Retinal pigment epithelial cell (primary cell): ENCODE measurements at places on chromosomes 13 and 19.

DNA sequence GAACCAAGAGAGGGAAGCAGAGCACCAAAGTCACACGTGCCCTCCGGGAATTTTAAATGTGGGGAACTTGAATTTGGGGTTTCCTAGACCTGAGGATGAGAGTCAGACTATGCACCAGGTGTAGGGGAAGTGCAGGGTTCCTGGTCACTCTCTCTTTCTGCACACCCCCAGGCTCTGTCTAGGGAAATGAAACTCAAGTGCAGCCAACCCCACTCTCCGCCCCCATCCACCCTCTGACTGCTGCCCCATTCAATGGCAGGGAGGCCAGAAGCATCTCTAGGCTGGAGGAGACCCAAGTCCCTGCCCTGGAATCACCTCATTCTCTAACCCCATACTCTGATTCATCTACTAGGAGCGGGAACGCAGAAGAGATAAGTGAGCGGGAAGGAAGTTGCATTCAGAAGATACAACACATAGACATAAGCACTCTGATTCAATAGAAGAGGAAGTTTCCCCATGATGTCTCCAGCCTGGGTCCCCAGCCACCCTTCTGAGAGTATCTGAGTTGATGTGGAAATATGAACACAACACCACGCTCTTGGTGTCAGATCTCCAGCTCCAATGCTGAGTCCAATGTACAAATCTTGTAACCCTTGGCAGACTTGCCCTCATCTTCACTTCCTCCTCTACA is 4.7 kb upstream of the SIGLEC14 start:
- DNase-seq = no peak

- DNase-seq = no peak
These were observed 20.6 kb downstream of the LRRC4B start for GRCh38 chr19:50547385-50548190.

DNA sequence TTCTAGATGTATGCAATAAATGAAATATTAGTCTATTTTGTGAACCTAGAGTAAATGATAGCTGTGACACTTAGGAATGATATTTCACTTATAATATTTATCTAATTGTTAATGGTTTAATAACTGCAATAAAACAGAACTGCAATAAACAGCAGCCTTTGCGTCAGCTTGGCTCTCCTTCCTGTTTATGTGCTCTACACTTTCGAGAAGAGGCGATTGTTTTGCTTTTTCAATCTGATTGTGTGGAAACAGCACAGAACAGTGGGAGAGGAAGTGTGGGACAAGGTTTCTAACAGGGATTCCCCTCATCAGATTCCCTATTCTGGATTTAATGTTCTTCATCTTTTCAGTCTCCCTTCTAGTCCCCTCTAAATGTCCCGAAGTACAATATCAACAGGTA is 17.3 kb upstream of the TRPC4 start:
- DNase-seq = no peak

- DNase-seq = no peak
These were observed 72.8 kb downstream of the DPF1 start for GRCh38 chr19:38151242-38151641.

GRCh38 chr19:15623711-15624318 is 8.8 kb downstream of the CYP4F8 start:
- no peak for DNase-seq

DNA sequence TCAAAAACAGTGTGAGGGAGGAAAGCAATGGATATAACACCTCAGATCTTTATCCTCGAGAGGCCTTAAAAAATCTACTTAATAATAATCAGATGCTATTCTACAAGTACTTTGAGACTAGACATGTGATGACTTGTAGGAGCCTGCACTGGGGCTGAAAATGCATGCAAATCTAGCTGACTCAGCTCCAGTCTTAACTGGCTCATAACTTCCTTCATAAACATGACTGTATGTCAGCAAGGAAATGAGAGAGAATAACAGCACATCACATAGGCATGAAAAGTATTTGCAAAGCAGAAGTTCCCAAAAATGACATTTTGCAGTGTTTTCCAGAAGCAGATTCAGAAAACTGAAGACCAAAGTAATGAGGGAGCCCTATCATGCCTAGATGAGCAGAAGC is 38.1 kb downstream of the PSG5 start:
- DNase-seq = peak; percentile 89

- no peak for DNase-seq
These were observed 57.2 kb upstream of the C1QTNF9 start for GRCh38 chr13:24252136-24252535.

- DNase-seq = no peak
These were observed 329.8 kb upstream of the MIR17HG start for GRCh38 chr13:91017669-91018053.

DNA sequence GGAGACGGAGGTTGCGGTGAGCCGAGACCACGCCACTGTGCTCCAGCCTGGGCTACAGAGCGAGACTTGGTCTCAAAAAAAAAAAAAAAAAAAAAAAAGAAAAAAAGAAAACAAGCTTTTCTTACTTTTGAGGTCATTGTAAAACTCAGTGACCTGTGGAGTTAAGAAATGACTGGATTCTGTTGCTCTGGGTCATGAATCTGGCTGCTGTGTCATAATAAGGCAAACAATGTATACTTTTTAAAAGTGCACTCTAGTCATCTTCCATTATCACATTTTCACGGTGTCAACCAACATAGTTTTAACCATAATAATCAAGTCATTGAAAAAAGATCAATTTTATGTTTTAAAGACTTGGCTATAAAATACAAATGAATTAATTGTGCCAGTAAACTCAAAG is 1186.6 kb downstream of the DIAPH3 start:
- no peak for DNase-seq

DNA sequence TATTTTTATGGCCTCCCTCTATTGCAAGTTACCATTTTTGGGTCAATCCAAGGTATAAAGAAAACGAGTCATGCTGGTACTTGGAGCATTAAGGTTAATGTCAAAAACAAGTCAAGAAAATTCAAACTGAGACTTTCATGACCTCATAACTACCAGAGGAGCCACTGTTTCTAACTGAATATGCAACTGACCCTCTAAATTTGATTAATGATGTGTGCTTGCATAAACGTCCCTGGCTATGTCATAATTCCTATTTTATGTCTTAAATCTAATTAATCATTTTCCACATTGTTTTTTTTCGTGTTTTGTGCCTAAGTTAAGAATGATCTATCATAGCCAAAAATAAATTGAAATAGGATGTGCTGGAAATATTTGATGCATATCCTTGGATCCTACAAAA is 396.7 kb upstream of the GPC6 start:
- no peak for DNase-seq

DNA sequence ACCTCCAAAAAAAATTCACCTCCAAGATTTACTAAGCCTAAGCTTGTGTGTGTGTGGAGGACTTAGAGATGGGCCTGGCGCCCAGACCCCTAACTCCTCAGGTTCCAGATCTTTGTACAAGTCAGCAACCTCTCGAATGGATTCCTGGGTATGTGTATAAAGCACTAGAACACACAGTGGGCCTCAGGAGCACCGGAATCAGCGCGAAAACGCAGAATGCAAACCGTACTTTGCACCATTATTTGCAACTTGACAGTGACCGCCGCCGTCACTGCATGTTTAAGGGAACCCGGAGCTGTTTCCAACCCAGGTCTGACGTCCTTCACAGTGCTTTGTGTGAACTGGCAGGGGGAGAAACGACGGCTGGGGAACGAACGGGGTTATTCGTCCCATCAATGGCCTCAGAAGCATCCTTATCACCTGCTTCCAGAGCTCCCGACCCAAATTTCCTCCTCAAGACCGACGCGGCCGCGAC is 688 bp downstream of the ZNF606 start:
- DNase-seq = no peak

DNA sequence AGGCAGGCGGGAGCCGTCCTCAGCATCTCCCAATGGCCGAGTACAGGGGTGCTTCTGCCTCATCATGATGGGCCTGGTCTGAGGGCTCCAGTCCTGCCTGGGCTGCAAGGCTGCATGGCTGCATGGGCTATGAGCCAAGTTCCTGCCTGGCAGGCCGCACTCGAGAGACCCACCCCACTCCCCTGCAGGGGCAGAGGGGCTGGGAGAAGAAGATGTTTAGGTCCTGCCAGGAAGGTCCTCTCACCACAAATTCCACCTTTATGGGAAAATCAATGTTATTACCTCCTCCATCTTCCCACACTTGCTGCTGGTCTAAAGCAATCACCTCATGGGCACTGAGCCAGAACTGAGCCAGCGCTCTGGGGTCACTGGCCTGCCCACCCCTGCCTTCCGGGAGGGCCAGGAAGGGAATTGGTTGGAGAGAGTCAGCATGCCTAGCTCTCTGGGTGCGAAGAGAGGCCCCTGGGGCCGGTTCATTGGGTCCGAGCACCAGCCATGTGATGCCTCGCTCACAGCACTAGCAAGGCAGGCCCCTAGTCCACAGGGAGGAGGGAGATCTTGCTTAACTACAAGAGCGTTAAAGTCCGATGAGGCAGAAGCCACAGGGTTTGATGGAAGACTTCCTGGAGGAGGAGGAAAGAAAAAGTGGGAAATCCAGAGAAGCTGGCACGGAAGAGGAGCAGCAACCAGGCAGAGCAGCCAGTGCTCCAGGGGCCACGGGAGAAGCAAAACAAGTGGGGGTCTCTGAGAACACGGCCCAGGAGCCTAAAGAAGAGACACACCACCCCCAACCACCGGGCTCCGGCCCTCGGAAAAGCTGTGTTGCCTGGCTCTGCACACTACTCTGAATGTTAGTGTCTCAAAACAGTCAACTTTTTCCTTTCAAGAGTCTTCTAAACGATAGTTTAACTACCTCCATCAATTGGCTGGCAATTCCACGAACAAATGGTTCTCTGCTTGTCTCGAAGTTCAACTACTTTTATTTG is 63.1 kb downstream of the CEBPG start:
- DNase-seq = no peak

- DNase-seq = peak; percentile 8
These were observed 8.9 kb downstream of the IGFL3 start for GRCh38 chr19:46115396-46116106.

- no peak for DNase-seq
These were observed 8.1 kb upstream of the SEMA6B start for GRCh38 chr19:4567584-4568071.

DNA sequence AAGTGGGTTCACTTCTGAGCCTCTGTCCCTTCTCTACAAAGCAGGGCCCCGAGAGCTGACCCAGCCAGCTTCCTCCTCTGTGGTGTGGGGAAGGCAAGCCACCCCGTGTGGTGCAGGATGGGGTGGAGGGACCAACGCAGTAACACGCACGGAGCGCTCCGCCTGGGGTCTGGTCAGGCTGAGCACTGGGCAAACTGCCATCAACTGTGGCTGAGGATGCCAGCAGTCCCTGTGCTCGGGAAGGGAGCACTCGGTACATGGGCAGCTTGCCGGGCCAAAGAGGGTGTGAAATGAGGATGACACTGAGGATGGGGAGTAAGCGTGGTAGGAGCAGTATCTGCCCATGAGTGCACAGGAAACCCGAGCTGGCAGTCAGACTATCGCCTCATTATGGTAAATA is 7.6 kb upstream of the GMIP start:
- no peak for DNase-seq

GRCh38 chr13:24911133-24911908 is 147.4 kb downstream of the RNF17 start:
- no peak for DNase-seq

DNA sequence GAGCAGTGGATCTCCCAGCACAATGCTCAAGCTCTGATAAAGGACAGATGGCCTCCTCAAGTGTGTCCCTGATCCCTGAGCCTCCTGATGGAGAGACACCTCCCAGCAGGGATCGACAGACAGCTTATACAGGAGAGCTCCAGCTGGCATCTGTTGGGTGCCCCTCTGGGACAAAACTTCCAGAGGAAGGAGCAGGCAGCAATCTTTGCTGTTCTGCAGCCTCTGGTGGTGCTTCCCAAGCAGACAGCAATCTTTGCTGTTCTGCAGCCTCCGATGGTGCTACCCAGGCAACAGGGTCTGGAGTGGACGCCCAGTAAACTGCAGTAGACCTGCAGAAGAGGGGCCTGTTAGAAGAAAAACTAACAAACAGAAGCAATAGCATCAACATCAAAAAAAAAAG is 349.3 kb upstream of the SPRY2 start:
- no peak for DNase-seq

DNA sequence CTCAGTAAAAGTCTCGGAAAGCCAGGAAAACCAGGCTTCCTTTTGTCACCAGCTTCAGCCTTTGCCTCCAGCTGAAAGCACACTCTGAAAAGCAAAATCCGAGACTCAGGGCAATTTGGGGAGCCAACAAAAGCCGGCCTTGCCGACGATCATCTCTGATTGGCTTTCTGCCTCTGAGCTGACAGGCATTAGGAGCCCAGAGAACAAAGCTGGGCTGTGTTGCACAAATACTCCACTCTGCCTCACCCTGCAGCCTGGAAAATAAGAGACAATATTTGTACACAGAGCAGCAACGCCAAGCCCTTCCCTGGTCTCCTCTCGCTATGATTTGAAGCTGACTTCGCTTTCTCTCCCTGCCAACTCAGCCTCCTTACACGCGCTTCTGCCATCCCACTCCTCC is 46.9 kb downstream of the CACNA1A start:
- DNase-seq = no peak

GRCh38 chr13:36919171-36919832 is 736 bp downstream of the SMAD9 start:
- DNase-seq = peak; percentile 12

DNA sequence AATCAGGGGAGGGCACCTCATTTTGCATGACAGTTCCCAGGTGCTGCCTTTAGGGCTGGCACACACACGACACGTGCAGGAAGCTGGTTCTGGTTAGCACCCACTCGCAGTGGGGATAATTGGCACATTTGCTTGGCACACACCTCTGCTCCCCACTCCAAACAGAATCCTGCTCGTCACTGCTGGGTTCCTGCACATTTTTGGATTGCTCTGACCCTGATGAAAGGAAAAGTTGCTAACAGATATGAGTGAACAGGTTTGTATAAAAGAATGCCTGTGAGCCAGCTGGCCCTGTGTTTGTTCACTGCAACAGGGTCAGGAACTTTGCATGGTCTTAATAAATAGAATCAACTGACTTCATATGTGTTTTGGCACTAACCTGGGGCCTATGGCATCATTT is 1500.4 kb downstream of the EFNB2 start:
- no peak for DNase-seq

- DNase-seq = no peak
These were observed 189.5 kb downstream of the SLITRK1 start for GRCh38 chr13:83692800-83693199.

- no peak for DNase-seq
These were observed 174.6 kb downstream of the ITGBL1 start for GRCh38 chr13:101626925-101627555.

DNA sequence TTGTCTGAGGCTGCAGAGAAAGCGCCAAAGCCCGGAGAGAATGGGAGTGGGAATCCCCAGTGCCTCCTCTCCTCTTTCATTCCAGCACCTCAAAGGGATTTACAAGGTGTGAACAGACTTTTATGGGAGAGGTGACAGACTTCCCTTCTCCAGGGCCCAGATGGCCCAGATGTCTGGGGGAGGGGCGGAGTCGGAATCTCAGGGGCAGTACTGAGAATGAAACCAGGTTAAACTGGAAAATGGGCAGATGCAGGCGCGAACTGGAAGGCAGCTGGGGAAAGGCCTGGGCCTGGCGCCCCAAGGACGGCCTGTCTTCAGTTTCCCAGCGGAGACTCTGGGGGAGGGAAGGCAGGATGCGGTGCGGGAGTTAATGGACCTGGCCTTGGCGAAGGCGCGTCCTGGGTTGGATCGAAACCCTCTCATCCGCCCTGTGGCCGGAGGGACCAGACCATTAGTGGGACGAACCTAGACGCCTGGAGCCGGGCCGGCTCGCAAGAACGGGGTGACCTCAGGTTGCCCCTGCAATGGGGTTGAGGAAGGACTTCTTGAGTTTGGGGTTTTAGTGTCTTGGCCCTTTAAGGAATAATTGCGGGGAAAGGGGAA is 592 bp upstream of the TRIP10 start:
- DNase-seq = no peak
